Mucosa of descending colon (tissue), 3 donors: ENCODE measurements at places on chromosomes 11 and 22.

DNA sequence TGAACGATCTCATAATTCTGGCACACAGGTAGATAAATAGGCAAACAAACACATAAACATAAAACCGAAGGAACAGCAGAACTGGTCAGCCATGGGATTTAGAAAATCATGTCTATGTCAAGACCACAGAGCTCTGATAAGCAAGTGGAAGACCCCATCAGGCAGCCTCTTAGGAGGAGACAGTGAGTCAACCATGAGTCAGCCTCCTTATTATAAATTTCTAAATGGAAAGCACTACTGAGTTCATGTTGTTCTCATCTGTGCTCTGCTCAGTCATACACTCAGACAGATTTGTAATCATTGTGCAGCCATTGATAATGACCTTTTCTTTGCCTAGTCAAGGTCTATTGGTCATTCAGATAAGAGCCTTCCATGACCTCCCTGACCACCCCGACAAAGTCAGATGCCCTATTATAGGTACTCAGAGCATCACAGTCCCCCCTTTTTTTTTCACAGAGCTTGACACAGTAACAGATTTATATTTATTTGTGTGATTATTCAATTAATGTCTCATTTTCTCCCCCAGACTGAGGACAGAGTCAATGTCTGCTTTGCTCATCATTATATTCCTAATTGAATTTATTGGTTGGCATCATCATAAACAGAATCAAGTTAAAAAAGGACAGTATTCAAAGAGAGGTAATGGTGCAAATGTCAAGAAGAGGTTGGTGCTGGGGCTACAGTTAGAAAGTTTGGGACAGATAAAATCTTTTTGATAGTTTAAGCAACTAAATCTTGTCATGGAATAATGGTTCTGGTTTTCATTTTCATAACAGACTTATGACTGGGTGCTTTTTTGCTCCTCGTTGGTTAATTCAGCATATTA, 579.7 kb upstream of the CCDC90B start:
- DNase-seq = no peak

DNA sequence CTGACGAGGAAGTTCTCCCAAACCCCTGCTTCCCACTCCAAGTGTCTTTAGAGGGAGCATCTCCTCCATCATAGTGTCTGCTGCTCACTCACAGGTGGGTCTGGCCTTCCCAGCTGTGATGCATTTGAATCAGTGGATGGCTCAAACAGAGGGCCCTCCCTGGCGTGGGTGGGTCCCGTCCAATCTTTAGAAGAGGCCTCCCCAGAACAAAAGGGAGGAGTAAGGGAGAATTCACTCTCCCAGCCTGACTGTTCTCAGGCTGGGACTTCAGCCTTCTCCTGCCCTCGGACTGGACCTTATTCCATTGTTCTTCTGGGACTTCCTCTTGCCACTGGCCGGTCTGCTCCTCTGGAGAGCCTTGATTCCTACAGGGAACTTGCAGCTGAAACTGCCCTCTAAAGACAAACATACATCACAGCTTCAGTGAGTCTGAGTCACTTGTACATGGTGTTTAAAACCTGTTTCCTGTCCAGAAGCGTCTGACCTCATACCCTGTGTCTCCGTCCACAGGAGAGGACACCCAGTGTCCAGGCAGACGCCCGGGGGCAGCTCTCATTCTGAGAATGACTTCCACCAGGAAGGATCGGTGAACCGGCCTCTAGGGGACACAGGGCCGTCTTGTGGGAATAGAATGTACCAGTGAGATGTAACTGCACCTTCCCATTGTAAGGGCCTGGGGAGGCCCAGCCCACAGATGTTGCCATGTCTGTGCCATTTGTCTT, 234.7 kb downstream of the BRD1 start:
- DNase-seq = no peak

DNA sequence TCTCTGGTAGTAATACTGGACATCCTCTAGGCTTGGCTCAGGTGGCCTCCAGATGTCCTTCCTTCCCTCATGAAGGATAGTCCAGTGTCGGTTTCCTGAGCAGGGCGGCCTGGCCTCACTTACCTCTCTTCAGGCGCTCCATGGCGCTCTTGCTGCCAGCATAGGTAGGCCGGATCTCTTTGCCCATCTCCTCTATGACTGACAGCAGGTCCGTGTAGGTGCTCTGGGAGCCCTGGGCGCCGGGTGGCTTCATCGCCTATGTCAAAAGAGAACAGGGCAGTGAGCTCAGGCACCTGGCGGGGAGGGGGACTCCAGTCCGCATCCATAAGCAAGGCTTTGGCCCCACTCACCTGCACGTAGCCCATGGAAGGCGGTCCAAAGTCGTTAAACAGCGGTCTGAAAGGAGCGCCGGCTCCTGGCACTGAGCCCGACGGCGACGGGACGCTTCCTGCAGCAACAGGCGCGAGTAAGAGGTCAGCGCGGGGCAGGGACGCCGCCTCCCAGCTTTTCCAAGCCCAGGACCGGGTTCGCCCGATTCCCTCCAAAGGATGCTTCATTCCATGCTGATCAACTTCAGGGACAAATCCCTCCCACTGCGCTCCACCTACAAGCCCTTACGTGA, 609 bp downstream of the CDK2AP2 start:
- no peak for DNase-seq

DNA sequence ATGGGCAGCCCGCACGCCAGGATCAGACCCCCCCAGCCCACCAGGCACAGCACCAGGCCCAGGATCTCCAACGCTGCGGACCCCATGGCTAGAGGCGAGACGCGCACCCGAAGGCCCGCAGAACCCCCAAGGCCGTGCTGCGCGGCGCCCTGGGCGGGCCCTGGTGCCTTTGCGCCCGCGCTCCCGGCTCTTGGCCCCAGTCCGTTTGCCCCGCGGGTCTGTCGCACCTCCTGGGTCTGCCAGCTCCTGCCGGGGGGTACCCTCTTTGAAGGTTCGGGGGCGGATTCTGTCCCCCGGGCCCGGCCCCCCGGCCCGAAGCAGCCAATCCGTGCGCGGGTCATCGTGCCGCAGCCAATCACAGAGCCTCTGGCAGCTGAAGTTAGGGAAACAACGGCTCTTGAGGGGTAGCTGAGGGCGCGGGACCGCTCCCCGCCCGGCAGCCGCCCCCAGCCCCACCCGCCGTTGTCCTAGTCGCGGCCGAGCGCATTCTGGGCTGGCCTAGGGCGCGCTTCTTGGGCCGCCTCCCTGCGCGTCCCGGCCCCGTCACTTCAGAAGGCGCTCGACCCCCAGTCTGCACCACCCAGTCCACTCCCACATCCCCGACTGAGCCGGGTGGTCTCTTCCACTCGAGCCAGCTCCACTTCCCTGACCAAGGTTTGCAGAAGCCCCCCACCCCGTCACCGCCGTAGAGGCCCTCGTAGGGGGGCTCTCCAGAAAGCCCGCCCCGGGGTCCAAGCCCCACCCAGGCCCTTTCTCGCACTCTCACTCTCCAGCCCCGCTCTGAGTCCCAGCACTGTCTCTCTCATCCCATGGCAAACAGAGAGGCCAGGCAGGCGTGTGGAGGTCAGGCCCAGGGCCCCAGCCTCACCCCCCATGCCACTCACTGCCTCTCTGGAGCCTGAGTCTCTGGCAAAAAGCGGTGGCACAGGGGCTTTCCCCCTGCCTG, at the start of gene CLDN5:
Gene CLDN5, minus strand, starts transcription at position 241 of the 946 bp plus-strand sequence. Its CDS starts 155 bp downstream, at position 86.
- no peak for DNase-seq

GRCh38 chr11:85884581-85885021, 29.4 kb downstream of the CCDC83 start:
- no peak for DNase-seq

DNA sequence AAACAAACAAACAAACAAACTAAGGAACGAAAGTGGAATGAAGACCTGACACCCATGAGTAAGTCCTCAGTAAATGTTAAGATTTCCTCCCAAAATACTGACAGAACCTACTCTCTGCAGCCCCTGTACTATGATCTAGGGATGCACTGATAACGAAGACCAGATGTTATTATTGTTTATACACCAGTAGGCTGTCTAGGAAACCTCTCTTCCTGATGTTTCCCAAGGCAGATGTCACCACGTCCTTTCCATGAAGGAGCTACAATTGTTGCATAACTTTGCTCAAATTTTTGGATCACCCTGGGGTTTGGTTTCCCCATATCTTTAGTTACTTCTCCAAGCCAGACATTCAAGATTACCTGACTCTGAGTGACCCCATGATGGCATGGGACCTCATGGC, 340.7 kb downstream of the MIAT start:
- no peak for DNase-seq

GRCh38 chr11:126756421-126756820, 244.1 kb downstream of the KIRREL3 start:
- no peak for DNase-seq
